ENCODE measurements at places on chromosomes 5 and 9.
A peak's percentile ranks its signal among the peaks of the same experiment; 100 is the strongest.

DNA sequence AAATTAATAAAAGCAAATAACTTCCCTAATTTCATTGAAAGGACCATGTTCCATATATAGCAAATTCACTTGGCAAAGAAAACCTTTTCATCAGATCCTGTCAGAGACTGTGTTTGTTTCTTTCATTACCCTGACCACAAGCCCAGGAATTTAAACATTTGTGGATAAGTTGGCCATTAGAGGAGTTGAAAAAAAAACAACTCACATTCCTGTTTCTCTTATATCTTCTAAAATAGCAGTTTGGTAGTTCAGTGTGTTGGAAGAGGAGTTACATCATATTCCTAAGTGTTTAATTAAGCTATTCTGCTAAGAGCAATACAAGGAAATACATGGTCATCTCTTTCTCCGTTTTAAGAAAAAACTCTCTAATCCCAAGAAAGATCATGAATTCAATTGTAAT, 505.6 kb downstream of the TLE1 start:
- no peak for DNase-seq
- no peaks in the 10 kb centered on the region for H3K4me1 ChIP-seq
- H3K27ac ChIP-seq, result no peak overlapping the region
- no peaks in the 10 kb centered on the region for H3K36me3 ChIP-seq
- H3K4me3 ChIP-seq, result no peak overlapping the region

DNA sequence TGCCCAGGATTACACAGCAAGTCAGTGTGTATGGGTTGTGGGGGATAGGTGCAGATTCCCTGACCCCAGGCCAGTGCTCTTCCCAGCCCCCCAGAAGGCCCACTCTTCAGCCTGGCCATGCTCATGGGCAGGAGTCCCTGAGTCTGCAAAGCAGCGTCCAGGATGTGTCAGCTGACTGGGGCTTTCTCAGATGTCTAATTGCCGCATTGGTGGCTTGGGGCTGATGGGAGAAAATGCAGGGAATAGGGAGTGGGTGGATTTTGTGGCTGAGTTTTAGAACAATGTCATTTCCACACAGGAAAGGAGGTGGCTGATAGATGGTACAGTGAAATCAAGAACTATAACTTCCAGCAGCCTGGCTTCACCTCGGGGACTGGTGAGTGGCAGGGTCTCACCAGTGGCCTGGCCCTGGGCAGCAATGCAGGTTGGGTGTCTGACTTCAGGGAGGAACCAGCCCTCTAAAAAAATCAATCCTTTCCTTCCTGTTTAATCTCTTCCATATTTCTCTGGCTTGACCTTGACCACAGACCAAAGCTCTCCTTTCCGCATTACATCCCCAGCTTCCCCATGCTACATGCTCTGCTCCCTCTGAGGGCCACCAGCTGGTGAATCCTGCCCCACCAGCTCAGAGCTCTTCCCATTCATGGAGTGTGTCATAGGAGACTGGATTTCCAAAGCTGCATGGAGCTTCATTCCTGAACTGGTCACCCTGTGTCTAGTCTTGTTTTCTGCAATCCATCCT, 14.2 kb downstream of the GLIPR2 start:
- H3K27me3 ChIP-seq, result no peaks in the 10 kb centered on the region
- H3K36me3 ChIP-seq, result peaks cover 34% of the 10 kb centered on the region
- no peak overlapping the region for H3K4me3 ChIP-seq
- H3K4me1 ChIP-seq, result peaks cover 42% of the 10 kb centered on the region
- no peak overlapping the region for H3K27ac ChIP-seq

GRCh38 chr5:16759147-16759773, 142.5 kb upstream of the RETREG1 start:
- no peak for DNase-seq
- no peak overlapping the region for H3K4me3 ChIP-seq
- H3K36me3 ChIP-seq, result no peaks in the 10 kb centered on the region
- no peaks in the 10 kb centered on the region for H3K4me1 ChIP-seq
- H3K27ac ChIP-seq, result no peak overlapping the region
- no peaks in the 10 kb centered on the region for H3K27me3 ChIP-seq

- no peaks in the 10 kb centered on the region for H3K36me3 ChIP-seq
- no peaks in the 10 kb centered on the region for H3K4me1 ChIP-seq
- no peak overlapping the region for H3K27ac ChIP-seq
- no peaks in the 10 kb centered on the region for H3K27me3 ChIP-seq
- no peak overlapping the region for H3K4me3 ChIP-seq
Observed at GRCh38 chr5:83891261-83891660, 170.6 kb upstream of the HAPLN1 start.

DNA sequence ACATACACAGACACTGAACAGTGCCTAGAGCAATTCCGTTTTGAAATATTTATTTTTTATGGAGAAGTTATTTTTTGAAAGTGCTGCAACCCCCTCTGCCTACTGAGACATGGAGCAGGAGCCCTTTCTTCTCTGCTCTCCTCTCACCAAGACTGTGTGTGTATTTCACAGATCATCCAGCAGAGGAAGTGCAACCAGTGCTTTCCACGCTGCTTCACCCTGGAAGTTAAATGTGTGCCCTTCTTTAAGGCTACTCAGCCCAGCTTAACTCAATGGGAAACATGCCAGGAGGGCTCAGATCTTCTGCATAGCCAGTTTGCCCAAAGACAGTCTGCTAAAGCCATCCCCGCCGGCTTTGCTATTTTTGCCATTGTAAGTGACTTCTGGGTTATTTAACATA, 606.3 kb downstream of the TLE1 start:
- no peaks in the 10 kb centered on the region for H3K27me3 ChIP-seq
- no peak overlapping the region for H3K4me3 ChIP-seq
- no peaks in the 10 kb centered on the region for H3K4me1 ChIP-seq
- peak; percentile 11 for DNase-seq

DNA sequence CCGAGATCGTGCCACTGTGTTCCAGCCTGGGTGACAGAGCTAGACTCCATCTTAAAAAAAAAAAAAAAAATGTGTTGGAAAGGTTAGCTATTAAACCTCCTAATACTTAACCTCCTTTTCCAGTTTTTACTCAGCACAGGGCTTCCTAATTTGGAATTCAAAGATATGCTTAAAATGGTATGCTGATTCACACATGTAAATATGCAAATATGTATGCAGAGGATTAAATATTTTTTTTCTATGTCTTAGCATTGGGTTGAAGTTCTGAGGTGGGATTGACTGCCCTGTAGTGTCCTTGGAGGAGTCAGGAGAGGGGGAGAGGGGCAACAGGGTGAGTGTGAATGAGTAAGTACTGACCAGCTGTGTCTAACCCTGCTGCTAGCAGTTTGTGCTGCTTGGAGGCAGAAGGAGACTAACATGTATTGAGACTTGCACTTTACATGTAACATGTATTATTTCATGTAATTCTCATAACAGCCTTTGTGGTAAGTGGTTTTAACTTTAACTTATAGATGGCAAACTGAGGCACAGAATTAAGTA, 63.2 kb downstream of the SLC44A1 start:
- no peaks in the 10 kb centered on the region for H3K36me3 ChIP-seq
- no peaks in the 10 kb centered on the region for H3K4me1 ChIP-seq
- H3K27ac ChIP-seq, result no peak overlapping the region
- no peaks in the 10 kb centered on the region for H3K27me3 ChIP-seq
- no peak for DNase-seq

- H3K27me3 ChIP-seq, result no peaks in the 10 kb centered on the region
- no peak overlapping the region for H3K27ac ChIP-seq
- no peak overlapping the region for H3K4me3 ChIP-seq
Observed at GRCh38 chr5:59055745-59056448, 473.0 kb downstream of the RAB3C start.

DNA sequence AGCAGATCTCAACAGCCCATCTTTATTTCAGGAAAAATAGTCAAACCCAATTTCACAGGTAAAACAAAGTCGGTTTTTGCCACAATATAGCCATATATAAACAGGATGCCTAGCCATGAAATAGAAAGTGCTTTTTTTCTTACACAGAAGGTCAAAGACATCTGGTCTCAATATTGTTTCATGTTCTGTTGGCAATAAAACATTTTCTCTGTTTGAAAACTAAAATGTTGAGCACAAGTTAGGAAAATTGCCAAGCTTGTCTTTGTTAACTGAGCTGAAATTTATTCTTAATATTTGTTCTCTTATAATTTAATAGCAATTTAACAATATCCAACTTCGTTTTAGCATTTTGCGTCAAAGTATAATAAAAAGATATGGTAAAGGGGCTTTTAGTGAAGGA, 673.4 kb downstream of the DTWD2 start:
- H3K36me3 ChIP-seq, result no peaks in the 10 kb centered on the region
- H3K4me1 ChIP-seq, result no peaks in the 10 kb centered on the region
- no peaks in the 10 kb centered on the region for H3K27me3 ChIP-seq
- no peak overlapping the region for H3K4me3 ChIP-seq
- no peak for DNase-seq

DNA sequence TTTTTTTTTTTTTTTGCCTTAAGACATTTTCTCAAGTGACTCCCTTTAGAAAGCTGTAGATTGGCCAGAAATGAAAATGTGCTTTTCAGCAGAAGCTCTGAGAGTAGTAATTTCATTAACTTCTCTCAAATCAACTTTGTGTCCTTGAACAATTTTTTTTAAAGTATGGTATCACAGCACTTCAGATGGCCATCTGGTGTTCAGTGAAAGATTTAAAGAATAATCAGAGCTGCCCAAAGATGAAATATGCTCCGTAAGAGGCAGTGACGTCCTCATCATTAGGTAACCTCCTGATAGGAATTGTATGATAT, 43.0 kb upstream of the PCAT7 start:
- H3K27me3 ChIP-seq, result no peaks in the 10 kb centered on the region
- no peak overlapping the region for H3K27ac ChIP-seq
- H3K4me3 ChIP-seq, result no peak overlapping the region
- no peaks in the 10 kb centered on the region for H3K4me1 ChIP-seq
- DNase-seq, result no peak
- no peaks in the 10 kb centered on the region for H3K36me3 ChIP-seq

DNA sequence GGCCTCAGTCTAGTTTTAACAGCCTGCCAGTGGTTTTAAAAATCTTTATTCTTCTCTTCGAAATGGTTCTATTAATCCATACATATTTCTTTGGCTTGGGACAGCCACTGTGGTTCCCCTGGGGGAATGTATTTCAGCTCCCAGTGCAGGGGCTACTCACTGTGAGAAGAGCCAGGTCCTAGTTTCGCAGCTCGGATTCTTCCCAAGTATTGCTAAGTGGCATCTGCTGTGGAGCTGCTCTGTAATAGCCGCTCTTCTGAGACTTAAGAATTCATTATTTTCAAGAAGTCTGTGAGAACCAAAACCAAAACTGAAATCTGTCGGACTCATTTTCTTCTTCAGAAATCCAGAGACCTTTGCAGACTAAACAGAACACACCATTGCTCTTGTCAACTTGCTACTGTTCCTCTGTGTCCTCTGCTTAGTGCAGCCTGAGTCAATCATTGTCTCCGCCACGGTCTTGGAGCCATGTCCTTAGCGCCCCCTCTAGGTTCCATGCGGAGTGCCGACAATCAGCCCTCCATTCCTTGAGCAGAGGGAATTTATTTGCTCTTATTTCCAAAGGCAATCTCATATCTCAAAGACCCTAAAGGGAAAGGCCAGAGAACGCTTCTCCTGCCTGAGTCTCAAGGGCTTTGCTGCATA, 478.2 kb downstream of the SPATA31D1 start:
- no peaks in the 10 kb centered on the region for H3K4me1 ChIP-seq
- H3K36me3 ChIP-seq, result no peaks in the 10 kb centered on the region
- no peak for DNase-seq
- H3K4me3 ChIP-seq, result no peak overlapping the region

DNA sequence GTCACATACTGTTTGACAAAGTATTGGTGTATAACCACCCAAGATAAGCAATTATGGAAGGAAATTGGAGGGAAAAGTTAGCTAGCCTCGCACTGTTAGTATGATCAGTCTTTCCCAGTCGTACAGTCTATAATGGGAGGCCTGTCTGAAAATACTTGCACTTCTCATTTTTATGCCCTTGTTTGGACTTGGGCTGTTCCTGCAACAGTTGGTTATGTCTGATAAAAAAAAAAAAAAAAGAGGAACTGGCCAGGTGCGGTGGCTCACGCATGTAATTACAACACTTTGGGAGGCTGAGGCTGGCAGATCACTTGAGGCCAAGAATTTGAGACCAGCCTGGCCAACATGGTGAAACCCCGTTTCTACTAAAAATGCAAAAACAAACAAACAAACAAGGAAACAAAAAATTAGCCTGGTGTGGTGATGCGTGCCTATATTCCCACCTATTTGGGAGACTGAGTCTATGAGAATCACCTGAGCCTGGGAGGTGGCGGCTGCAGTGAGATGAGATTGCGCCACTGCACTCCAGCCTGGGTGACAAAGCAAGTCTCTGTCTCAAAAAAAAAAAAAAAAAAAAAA, 58.3 kb upstream of the ANKRD33B start:
- DNase-seq, result no peak
- H3K4me3 ChIP-seq, result no peak overlapping the region
- H3K27ac ChIP-seq, result no peak overlapping the region
- H3K36me3 ChIP-seq, result no peaks in the 10 kb centered on the region
- H3K4me1 ChIP-seq, result no peaks in the 10 kb centered on the region

DNA sequence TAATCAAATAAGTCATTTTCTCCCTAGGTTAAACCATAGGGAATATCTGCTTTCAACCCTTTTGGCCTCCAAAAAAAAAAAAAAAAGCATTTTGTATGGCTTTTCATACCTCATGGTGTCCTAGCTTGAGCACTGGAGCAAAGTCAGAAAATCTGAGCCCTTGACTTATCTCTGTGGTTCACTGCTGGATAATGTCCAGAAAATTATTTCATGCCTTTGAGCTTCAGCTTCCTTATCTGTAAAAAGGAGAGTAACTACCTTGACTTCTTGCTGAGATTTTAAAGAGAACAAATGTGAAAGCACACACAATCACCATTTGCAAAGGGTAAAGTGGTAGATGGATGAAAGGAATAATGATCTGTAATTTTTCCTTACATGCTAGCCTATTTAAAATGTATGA, 165.9 kb downstream of the ALDH1A1 start:
- no peaks in the 10 kb centered on the region for H3K36me3 ChIP-seq
- no peak overlapping the region for H3K4me3 ChIP-seq
- H3K27me3 ChIP-seq, result no peaks in the 10 kb centered on the region

All from spinal cord (tissue), 10 donors.